ENCODE measurements at places on chromosomes 11 and 22. TPM values are rescaled to one million over a fixed set of nuclear protein-coding genes. Genes with fewer than 3 reads are reported as not detected.

OTOG gene
- not detected for total RNA-seq

PGA5 gene
- total RNA-seq: not detected

SLC22A25 gene
- not detected for total RNA-seq

APOA4 gene
- total RNA-seq: not detected

ZNF280B gene
- 10.3 TPM for total RNA-seq

CXCR5 gene
- 1.2 TPM for total RNA-seq

CNIH2 gene
- total RNA-seq: 0.34 TPM

LMO2 gene
- 0.34 TPM for total RNA-seq

DNA sequence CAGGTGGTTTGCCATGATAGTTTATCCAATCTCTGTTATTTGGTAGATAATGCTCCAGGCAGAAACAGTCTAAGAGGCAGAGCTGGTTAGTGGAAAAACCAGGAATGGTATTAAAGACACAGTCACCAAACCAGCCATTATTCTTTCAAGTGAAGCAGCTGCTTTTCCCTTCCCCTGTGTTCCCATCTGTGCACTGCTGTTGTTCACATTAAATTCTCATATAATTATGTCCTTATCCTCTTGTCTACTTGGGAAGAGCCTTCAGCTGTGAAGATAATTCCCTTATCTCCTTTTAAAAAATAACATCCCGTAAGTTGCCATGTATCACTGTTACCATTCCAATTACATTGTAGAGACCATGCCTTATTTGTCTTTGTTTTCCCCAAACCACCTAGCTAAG lies 5.2 kb upstream of the TBCEL start:
- no peak overlapping the region for H3K27ac ChIP-seq
- no peak for DNase-seq
- H3K36me3 ChIP-seq: no peaks in the 10 kb centered on the region
- no peak overlapping the region for H3K4me3 ChIP-seq

DNA sequence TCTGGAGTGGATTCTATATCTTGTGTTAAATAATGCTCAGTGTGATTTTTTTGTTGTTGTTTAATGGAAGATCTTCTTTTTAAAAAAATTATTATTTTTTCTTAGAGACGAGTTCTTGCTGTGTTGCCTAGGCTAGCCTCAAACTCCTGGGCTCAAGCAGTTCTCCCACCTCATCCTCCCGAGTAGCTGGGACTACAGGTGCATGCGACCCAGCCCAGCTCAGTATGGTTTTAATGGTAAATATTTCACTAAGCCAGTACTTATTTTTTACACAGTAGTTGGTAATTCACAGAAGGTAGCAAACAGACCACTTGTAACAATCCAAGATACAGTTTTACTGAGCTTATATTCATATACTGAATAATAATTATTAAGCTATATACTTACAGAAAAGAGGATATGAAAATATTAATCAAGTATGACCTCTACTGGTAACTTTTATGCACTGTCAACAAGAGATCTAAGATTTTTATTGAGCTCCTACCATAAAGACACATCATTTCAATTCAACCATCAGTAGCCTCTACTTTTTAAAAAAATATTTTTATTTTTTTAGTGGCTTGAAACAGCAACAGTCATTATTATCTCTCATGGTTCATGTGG lies 6.1 kb upstream of the CD59 start:
- H3K27ac ChIP-seq: no peak overlapping the region
- peak; percentile 57 for DNase-seq
- H3K4me1 ChIP-seq: peaks cover 11% of the 10 kb centered on the region
- no peaks in the 10 kb centered on the region for H3K36me3 ChIP-seq

DNA sequence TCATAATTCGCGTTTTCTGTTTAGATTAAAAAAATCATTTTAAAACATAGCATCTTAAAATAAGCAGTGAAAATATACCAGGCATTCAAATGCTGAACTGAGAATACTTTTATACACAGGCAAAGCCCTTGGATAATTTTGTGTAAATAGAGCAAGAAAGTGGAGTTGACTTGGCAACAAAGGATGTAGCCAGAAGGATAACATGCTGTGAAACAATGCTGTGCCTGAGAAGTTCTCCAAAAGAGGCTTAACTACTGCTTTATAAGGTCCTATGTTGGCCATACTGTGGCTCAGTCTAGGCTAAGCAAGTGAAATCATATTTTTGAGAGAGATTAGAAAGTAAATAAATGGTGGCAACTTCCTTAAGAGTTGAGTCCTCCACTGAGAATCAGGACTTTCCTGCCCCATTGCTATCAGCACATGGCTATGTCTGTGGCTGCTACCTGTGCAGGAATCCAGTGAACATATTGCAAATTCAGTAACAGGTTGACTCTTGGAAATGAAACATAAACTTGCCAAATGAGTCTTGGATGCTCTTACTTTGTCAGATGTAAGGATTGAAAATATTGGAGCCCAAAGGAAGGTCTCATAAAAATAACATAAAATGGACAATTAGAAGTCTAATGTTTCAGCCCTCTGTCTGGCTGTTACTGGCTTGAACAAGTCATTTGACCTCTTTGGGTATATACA lies 448.9 kb downstream of the LRRC4C start:
- H3K27me3 ChIP-seq: no peaks in the 10 kb centered on the region
- no peak for DNase-seq

GRCh38 chr22:17789379-17790200 lies 15.3 kb upstream of the BID start:
- H3K4me3 ChIP-seq: no peak overlapping the region
- no peak overlapping the region for H3K27ac ChIP-seq
- peaks cover 5% of the 10 kb centered on the region for H3K36me3 ChIP-seq
- H3K4me1 ChIP-seq: no peaks in the 10 kb centered on the region

GRCh38 chr11:32870676-32871075 lies 21.9 kb upstream of the QSER1 start:
- H3K4me3 ChIP-seq: no peak overlapping the region
- no peaks in the 10 kb centered on the region for H3K4me1 ChIP-seq
- peak; percentile 79 for DNase-seq
- H3K27ac ChIP-seq: no peak overlapping the region
- H3K36me3 ChIP-seq: no peaks in the 10 kb centered on the region

GRCh38 chr11:3111466-3111865 lies 53.6 kb downstream of the OSBPL5 start:
- H3K36me3 ChIP-seq: no peaks in the 10 kb centered on the region
- H3K4me1 ChIP-seq: no peaks in the 10 kb centered on the region
- H3K27me3 ChIP-seq: no peaks in the 10 kb centered on the region

GRCh38 chr22:40022536-40023240 lies 27.9 kb downstream of the FAM83F start:
- H3K4me3 ChIP-seq: no peak overlapping the region
- no peaks in the 10 kb centered on the region for H3K36me3 ChIP-seq
- no peak for DNase-seq
- no peaks in the 10 kb centered on the region for H3K27me3 ChIP-seq
- H3K27ac ChIP-seq: no peak overlapping the region

DNA sequence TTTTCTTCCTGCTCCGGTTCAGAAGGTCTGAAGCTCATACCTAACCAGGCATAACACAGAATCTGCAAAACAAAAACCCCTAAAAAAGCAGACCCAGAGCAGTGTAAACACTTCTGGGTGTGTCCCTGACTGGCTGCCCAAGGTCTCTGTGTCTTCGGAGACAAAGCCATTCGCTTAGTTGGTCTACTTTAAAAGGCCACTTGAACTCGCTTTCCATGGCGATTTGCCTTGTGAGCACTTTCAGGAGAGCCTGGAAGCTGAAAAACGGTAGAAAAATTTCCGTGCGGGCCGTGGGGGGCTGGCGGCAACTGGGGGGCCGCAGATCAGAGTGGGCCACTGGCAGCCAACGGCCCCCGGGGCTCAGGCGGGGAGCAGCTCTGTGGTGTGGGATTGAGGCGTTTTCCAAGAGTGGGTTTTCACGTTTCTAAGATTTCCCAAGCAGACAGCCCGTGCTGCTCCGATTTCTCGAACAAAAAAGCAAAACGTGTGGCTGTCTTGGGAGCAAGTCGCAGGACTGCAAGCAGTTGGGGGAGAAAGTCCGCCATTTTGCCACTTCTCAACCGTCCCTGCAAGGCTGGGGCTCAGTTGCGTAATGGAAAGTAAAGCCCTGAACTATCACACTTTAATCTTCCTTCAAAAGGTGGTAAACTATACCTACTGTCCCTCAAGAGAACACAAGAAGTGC lies 661 bp upstream of the MALAT1 start:
- H3K4me3 ChIP-seq: peak overlapping the region; percentile 83
- peak overlapping the region; percentile 99 for H3K27ac ChIP-seq

Data from Karpas-422 (cell line).